IPS DF 19.7 (cell line): ENCODE measurements at places on chromosomes 6 and 20.

DNA sequence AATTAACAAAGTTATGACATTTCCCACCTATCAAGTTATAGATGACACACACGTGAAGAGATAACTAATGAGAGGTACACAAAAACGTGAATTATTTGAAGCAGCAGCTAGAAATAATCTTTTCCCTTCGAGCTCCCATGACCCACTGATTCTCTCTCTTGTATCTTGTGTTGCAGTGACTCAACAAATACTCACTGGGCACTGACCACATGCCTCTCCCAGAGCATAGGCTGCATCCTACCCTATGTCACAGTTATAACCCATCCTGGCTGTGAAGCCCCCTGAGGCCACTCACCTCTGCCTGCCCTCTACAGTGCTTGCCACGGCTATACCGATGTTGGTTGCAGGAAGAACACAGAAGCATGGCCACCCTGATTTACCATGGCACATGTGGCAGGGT lies 91.8 kb downstream of the INSM1 start:
- no peak for DNase-seq

GRCh38 chr20:57408131-57408530 lies 16.9 kb downstream of the RBM38 start:
- no peak for DNase-seq

- DNase-seq: no peak
Observed at GRCh38 chr6:29487660-29488059, at the start of gene MAS1L. Gene MAS1L, minus strand, starts transcription at chr6:29487956. Its CDS starts 54 bp downstream, at chr6:29487902.

DNA sequence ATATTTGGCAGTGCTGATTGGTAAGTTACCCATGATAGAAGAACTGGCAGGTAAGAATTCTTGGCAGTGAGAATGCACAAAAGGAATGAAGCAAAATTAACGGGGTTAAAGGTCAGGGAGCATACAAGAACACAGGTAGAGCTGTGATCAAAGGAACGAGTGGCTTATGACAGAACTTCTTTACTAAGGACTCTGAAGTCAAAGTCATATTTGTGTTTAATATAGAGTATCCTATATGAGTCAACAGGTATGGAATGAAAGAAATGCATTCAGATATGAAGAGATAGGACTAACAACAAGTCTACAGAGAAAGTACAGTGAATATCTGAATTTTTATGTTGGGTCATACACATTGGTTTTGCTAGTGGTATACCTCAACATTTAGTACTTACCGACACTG lies 209.0 kb upstream of the CITED2 start:
- no peak for DNase-seq

DNA sequence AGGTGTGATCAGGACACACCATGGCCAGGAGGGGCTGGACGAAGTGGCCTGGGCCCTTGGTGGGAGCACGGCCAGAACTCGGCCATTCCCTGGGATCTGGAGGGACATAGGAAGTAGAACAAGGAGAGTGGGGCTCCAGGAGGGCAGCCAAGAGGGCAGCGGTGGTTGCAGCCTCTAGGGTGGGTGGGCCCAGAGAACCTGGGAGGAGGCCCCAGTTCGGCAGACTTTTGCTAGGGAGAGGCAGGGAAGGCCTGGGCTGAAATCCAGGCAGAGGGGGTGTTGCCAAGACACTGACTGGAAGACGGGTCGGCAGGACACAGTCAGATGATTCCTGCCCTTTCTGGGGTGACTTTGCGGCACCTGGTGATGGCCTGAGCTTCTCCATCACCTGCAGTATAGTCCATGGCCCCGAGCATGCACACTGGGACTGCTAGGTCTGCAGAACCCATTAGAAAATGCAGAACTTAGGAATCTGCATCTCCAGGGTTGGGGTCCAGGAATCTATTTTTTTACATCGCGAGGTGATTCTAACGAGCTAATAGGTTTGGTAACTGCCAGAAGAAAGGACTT lies 224.8 kb downstream of the SYNDIG1 start:
- no peak for DNase-seq

DNA sequence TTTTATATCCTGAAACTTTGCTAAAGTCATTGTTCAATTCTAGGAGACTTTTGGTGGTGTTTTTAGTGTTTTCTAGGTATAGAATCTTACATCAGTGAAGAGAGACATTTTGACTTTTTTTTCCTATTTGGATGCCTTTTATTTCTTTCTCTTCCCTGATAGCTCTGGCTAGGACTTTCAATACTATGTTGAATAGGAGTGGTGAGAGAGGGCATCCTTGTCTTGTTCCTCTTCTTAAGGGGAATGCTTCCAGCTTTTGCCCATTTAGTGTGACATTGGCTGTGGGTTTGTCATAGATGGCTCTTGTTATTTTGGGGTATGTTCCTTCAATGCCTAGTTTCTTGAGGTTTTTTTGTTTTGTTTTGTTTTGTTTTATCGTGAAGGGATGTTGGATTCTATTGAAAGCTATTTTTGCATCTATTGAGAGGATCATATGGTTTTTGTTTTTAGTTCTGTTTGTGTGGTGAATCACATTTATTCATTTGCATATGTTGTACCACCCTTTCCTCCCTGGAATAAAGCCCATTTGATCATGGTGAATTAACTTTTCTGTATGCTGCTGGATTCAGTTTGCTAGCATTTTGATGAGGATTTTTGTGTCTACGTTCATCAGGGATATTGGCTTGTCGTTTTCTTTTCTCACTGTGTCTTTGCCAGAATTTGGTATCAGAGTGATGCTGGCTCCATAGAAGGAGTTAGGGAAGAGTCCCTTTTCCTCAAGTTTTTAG lies 540.1 kb upstream of the FLRT3 start:
- DNase-seq: no peak

- peak; percentile 75 for DNase-seq
Observed at GRCh38 chr6:46652603-46653438, at the start of the genes CYP39A1 and SLC25A27. Gene CYP39A1, minus strand, starts transcription at chr6:46652818. Its CDS starts 236 bp downstream, at chr6:46652582. Gene SLC25A27, plus strand, starts transcription at chr6:46652975. Its CDS starts 218 bp downstream, at chr6:46653193.

- no peak for DNase-seq
Observed at GRCh38 chr20:44990425-44990824, 24.1 kb downstream of the STK4 start.

- no peak for DNase-seq
Observed at GRCh38 chr6:169646906-169647567, 54.8 kb downstream of the WDR27 start.

DNA sequence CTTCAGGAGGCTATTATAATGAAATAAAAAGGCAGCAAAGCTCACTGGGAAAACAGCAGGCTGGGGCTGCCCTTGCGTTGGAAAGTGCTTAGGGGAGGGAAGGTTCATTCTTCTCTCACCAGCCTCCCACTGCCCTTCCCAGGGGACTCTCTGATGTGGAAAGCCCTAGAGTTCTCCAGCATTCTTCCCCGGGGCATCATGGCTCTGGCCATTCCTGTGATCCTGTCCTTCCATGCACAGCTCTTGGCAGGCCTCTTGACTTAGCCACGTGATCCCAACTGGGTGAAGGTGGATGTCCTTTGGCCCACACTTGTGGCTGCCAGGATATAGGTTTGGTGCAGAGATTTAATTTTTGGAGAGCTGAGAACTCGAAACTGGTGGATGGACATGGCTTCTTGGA lies 58.0 kb upstream of the ZNF831 start:
- DNase-seq: no peak

GRCh38 chr6:9745476-9745875 lies 669.4 kb downstream of the TFAP2A start:
- DNase-seq: no peak

GRCh38 chr20:10673176-10673841 lies 490 bp downstream of the JAG1 start:
- no peak for DNase-seq

DNA sequence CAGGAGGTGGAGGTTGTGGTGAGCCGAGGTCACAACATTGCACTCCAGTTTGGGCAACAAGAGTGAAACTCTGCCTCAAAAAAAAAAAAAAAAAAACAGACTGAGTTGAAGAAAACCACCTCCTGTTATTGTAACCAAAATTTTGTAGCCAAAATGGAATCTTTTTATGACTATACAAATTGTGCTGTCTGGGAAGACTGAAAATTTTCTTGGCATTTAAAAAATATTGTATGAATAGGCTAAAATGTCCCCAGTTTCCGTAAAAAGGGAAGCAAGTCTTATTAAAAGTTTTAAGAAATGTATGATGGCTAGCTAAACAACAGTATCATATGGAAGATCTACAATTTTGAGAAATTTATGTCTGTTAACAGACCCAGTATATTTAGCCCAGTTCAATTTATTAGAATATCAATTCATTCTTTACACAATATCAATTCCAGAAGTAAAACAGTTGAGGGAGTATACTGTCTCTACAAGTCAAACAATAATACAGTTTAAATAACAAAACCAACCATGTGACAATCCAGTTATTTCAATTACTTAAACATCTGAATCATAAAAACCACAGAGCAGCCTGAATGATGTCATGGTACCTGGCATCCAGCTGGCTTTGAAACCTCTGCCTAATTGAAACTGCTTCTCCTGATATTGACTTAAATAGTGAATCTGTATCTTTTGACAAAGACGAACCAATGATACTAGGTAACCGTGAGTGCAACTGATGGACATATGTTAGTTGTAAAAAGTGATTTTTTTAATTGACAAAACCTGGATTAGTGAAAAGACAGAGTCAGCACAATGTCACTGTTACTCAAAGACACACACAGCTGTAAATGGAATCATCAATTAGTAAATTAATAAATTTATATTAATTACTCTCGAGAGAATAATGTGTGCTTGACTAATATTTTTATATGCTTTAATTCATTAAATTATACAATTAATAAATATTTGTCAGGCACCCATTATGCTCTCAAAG lies 166.6 kb upstream of the MARCKS start:
- no peak for DNase-seq

DNA sequence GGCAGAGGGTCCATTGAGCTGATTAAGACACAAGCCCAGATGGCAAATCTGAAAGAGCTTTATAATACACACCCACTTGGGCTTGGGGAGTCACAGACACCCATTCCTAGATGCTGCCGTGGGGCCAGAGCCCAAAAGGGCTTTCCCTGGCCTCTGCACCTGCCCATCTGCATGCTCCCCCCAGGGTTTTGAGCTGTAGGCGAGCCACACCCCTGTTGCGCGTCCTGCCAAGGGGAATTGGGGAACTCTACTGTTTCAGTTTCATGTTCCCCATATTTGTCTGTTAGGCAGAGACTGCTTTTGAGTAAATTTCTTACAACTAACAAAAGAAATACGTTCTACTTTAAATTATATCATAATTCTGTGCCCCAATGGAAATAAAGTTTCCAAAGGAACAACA lies 52.9 kb upstream of the FNDC1 start:
- no peak for DNase-seq

DNA sequence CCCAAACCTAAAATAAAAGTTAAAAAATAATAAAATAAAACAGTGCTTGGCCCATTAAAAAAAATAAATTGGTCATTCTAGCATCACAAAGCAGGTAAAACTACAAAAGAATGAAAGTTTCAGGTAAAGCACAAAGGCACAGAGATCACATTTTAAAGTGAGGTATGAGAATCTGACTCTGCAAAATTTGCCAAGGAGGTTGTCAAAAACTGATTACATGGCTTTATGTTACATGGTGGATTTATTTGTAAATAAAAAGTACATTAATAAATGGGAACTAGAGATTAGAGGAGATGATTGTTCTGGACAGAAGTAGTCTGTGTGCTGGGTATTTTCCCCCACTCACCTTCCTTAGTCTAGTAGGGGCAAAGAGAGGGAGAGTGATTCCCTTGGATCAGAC lies 24.2 kb upstream of the ATXN1 start:
- DNase-seq: no peak

DNA sequence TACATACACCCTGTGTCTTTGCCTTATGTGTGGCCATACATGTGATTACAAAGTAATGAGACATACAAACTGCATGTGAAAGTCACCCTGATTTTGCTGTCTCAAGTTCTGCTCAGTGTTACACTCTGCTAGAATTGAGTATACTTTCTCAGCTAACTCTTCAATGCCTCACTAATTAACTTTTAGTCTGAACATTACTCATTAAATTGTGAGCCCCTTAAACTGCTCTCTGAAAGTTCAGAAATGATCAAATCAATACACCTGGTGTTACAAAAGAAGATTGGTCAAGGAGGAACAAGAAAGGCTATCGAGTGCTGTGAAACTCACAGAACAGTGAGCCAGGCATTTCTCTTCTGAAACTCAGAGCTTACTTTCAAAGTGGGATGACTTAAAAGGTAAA lies 71.3 kb downstream of the MKKS start:
- no peak for DNase-seq

GRCh38 chr6:1703091-1703855 lies 93.6 kb downstream of the FOXC1 start:
- DNase-seq: no peak

DNA sequence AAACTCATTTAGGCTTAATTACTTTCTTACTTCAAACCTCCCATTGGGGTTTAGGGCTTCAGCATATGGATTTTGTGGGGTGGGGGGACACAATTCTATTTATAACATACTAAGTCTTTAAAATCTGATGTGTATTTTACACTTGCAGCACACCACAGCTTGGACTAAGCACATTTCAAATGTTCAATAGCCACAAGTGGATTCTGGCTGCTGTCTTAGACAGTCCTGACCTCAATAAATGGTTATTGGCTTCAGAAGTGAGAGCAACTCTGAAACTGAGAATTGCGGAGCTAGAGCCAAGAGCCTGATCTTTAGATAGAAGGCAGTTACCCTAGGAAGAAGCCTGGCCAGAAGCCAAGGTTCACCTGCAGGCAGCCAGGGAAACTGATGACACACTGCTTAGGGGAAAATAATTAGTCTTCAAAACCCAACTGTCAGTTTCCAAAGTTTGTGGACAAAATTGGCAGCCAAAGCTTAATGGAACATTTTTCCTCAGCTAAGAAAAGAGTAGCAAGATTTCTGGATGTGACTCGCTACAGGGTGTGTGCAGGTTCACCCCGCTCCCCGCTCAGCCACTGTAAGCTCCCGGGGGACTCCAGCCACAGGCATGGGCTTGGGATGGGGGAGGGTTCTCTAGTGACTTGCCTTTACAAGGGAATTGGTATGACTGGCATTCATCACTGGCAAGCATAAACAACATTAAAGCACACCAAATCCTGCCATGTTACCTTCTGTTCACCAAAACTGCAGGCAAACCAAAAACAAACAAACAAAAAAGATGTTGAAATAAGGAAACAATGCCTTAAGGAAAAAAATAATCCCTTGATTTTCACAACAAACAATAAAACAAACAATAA lies 219.8 kb downstream of the TFAP2A start:
- no peak for DNase-seq

- DNase-seq: no peak
Observed at GRCh38 chr6:125300992-125301434, 754 bp downstream of the HDDC2 start.

GRCh38 chr20:48695255-48695654 lies 132.5 kb downstream of the PREX1 start:
- no peak for DNase-seq

DNA sequence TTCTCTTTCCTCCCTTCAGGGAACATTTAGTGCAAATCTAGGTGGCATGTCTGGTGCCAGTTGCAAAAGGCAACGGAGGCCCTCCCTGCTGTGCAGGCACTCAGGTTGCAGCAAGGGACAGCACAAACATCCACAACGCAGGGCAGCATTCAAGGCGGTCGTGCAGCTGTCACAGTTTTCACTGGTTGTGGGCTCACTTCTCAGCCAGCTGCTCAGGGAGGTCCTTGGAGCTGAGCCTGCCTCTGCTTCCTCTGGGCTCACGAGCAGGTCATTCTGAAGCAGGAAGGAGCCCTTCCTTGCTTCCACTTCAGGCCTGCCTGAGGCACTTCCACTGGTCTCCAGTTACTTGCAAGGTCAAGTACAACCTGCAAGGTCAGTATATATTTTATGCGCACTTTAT lies 3.8 kb upstream of the NPEPL1 start:
- no peak for DNase-seq
